Stimulated activated CD4-positive, alpha-beta T cell treated with anti-CD3 and anti-CD28 coated beads, TNF-alpha, amount 100 ng/mL, for 4 hours (primary cell): ENCODE measurements at places on chromosomes 12 and 14.
A peak's percentile ranks its signal among the peaks of the same experiment; 100 is the strongest.

- peak; percentile 10 for DNase-seq
Measured at GRCh38 chr14:75427482-75428229, at the start of gene JDP2. Gene JDP2 (plus strand): TSS chr14:75428022. CDS start chr14:75437921, 9,899 bp downstream.

GRCh38 chr12:27585739-27586265, 61.8 kb downstream of the PPFIBP1 start:
- DNase-seq = no peak

GRCh38 chr14:24574206-24574774, 1.8 kb downstream of the CTSG start:
- no peak for DNase-seq

- no peak for DNase-seq
Measured at GRCh38 chr14:33120341-33120740, 181.7 kb downstream of the NPAS3 start.

GRCh38 chr14:83355609-83356008, 1822.0 kb upstream of the SEL1L start:
- DNase-seq = no peak

- DNase-seq = no peak
Measured at GRCh38 chr14:76456200-76456599, 80.3 kb downstream of the ESRRB start.

- no peak for DNase-seq
Measured at GRCh38 chr14:75989134-75989533, 3.6 kb downstream of the IFT43 start.

DNA sequence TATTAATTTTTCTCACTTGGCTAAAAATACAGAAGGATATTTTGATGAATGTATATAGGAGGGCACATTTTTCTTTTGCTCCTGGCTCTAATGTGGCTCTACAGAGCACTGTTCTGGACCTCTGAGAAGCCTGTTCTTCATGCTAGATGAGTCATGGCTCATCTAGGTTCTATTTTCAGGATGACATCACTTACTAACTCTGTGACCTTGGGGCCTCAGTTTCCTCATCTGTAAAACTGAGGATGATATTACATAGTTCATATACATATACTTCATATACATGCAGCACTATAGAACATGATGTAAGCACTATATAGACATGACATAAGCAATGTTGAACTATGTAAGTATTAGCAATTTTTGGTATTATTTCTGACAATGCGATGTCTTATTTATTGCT, 35.8 kb downstream of the SOCS2 start:
- DNase-seq = no peak

DNA sequence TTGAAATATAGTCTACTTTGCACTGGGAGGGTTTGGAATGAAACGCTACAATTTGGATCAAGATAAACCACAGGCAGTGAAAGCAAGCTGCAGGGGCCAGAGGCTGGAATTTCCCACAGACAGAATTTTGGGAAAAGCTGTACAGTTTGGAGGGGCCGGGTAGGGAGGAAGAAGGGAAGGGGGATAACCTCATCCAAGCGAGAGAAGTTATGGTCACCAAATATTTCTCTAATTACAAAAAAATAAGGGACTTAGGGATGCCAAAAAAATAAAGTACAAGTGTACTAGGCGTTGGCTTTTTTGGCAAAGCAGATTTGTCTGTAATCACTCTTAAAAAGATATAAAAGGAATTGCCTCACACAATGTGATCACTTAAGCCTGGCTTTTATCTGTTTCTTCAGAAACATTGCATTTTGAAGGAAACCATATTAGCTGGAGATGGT, 31.2 kb upstream of the ADGRD1 start:
- DNase-seq = no peak

- no peak for DNase-seq
Measured at GRCh38 chr14:99203080-99203479, 68.9 kb downstream of the BCL11B start.

DNA sequence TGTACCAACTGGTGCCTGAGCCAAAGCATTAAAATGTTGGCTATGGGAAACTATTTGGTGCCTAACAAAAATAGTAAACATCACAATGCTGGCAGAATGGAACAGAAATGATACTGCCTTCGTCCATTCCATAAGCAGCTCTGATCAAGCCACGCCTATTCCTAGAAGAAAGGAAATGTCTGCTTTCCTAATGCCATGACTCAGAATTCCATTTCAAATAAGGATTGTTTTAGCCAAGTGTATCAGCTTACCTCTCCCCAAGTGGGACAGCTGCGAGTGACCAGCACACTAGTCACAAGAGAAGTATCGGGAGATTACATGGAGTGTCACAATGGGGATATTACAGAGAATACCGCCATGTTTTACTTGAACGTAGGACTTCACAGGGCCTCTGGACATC, 38.7 kb downstream of the GLT8D2 start:
- no peak for DNase-seq

DNA sequence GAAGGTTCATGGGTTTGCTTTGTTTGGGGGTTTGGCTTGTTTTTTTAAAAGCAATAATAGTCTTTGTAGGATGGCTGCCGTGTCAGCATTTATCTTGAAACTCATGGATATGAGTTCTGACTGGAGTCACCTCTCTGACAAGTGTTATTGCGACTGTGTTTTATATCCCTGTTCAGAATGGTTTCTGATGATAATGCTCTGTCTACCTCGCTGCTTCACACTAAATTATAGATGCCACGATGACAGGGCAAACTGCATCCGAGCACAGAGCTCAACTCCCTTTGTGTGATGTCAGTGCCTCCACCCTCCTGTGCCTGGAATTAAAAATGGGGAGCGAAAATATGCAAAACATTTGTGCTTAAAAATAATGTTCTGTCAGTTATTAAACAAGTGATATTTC, 250.8 kb downstream of the EGLN3 start:
- DNase-seq = no peak

GRCh38 chr12:132407992-132408391, 78.6 kb upstream of the GALNT9 start:
- no peak for DNase-seq

DNA sequence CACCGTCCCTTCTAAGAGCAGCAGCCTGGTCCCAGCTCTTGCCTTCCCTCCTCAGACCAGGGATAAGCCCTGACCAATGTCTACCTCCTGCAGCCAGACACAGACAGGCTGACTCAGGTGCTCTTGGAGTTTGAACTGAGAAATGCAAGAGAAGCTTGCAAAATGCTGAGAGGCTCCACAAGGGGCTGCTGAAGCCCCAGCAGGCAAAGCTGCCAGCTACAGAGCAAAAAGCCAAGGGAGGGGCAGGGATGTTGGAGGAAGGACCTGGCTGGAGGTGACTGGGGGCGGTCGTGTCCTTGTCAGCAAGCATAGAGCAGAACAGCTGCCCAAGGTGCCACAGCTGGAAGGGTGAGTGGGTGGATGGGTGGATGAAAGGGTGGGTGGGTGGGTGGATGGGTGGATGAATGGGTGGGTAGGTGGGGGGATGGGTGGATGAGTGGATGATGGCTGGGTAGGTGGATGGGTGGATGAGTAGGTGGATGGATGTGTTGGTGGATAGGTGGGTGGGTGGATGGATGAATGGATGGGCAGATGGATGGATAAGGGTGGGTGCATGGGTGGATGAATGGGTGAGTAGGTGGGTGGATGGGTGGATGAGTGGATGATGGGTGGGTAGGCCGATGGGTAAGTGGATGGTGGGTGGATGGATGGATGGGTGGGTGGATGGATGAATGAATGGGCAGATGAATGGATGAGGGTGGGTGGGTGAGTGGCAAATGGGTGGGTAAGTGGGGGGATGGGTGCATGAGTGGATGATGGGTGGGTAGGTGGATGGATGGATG, 4.0 kb upstream of the INF2 start:
- DNase-seq = no peak

DNA sequence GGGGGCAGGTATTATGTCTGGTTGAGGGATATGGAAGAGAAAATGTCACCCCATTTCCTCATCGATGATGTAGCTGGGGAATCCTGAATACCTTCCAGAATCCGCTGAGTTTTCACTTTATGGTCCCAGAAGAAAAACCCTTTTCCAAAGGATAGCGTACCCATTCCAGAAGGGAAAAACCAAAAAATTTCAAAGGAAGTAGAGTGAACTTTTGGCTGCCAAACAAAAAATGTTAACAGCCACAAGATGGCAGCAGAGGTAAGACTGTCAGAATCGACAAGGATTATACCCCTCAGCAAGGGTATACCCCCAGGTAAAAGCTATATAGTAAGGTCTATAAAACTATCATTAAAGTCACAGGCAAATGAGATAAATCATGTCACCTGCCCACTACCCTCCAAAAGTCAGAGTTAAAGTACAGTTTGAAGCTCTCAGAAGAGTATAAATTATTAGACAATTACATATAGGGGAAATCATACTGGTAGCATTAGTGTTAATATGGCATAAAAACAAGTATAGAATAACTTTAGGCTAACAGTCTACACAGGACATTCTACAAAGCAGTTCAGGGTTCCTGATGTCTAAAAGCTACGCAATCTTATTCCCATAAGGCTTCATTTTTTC, 18.0 kb downstream of the ACIN1 start:
- DNase-seq = no peak

- no peak for DNase-seq
Measured at GRCh38 chr12:22201101-22201500, 133.4 kb downstream of the ST8SIA1 start.

DNA sequence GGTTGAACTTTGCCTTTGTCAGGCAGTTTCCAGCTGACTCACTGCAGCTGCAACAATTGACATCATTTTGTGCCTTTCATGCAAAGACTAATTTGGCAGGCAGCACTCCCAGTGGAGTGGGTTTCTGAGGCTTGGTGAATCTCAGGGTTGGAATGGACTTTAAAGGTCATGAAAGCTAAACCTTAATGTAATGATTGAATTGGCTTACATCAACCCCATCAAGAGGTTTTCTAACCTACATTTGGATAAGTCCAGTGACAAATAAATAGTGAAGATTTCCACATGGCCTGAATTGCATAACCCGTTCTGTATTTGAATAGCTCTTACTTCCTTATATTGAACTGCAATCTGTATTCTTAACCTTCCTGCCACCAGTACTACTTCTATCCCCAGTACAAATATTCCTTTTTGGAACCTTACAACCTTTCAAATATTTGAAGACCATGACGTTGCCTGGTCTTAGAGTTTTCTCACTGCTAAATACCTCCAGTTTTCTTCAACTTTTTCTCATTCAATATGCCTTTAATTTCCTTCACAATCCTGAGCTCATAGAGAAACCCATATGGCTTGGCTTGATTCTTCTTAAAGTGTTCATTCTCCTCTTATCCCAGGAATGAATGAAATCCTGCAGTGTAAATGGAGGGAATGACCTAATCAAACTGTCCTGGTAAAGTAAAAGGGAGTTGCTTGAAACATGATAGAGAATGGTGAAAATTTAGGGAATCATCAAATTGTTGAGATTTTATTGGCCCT, 168.1 kb upstream of the NOVA1 start:
- DNase-seq = no peak

- DNase-seq = no peak
Measured at GRCh38 chr12:90455756-90456155, 499.2 kb downstream of the CCER1 start.

- no peak for DNase-seq
Measured at GRCh38 chr12:5017638-5018348, 25.9 kb upstream of the KCNA5 start.

DNA sequence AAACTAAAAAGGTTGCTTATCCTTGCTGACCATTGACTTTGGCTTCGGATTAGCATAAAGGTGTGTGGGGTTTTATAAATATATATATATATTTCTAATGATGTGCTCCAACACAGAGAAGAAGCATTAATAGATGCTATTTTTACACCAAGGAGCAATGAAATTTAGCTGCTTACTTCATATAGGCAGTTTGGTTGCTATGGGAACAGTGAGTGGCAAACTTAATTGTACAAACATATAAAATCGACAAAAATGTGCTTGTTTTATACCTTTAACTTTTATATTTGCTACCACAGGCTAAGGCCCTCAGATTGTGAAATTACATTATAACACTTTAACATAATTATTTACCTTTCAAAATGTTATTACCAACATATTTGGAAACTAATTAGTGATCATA, 303.4 kb downstream of the SEC23A start:
- DNase-seq = no peak

GRCh38 chr12:66786531-66787308, 107.8 kb upstream of the GRIP1 start:
- DNase-seq = no peak

DNA sequence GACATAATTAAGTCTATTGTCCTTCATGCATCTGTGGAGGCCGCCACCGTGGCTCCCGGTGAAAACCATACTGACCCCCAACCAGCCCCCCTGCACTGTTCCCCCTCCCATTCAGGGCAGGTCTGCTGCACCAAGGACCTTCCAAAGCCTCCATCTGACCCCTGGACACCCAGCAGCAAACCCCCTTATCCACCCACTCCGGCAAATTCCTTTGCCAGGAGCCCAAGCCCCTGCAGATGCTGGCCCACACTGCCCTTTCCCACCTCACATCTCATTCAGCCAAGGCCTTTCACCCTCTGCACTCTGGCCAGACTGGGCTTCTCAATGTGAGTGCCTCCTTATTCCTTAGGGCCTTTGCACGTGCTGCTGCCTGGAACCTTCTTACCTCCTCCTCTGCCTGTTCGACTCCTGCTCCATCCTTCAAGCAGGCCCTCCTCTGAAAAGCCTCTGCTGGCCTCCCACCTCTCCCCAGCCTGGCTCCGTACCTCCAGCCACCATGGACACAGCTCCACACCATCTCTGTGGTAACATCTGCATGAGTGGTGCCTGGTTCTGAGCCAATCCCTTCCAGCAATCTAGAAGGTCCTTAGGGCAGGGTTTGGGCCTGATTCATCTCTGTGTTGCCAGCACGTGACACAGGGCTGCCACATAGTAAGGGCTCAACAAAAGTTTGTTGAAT, 230.7 kb downstream of the BCL11B start:
- DNase-seq = no peak

GRCh38 chr14:92922883-92923743, at the start of gene CHGA:
Gene CHGA (plus strand): TSS chr14:92923150. CDS start chr14:92923360, 210 bp downstream.
- DNase-seq = peak; percentile 25

DNA sequence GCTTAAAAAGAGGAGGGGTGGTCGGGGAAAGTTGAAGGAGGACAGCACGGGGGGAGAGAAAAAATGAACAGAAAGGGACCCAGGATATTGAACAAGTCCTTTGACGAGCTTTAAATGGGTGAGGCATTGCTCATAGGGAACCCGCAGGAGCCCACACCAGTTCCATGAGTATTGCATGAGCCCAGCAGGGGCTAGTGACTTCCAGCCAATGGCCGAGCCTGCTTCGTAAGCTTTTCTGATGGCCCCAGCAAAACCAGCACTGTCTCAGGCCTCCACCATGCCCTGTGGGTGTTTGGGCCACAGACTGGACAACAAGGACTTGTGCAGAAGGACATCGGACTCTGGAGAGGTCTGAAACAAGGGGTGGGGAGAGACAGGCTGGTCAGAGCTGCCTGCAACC, 109.5 kb downstream of the ZFP36L1 start:
- DNase-seq = no peak

DNA sequence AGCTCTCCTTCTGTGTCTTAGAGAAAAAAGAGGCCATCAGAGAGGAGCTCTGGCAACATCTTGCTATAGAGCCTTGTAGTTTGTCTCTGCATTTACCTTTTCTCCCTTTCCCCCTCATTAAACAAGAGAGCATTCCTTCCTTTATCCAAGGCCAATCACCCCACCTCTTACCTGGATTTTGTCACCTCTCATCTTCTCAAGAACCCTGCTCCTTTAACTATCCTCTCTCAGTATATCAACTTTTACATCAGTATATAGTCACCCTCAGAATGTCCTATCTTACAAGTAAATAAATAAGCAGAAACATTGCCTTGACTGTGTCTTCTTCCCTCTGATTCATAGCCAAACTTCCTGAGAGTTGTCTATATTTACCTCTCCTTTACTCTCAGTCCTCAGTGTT, 105.0 kb upstream of the SLC38A2 start:
- no peak for DNase-seq

- no peak for DNase-seq
Measured at GRCh38 chr12:2775431-2775830, 19.3 kb upstream of the FKBP4 start.
